Activated CD4-positive, alpha-beta memory T cell treated with anti-CD3 and anti-CD28 coated beads, Interleukin-2, amount 10 ng/mL, durations not matched to agents 7 days and 5 days (primary cell): ENCODE measurements at places on chromosomes 6 and 20. TPM values are rescaled to one million over a fixed set of nuclear protein-coding genes. Genes with fewer than 3 reads are reported as not detected.

The FAM83D gene
- 19.9 TPM for total RNA-seq

The NNAT gene
- not detected for total RNA-seq

The ACSS1 gene
- 38.3 TPM for total RNA-seq

The NCOA3 gene
- total RNA-seq, result 83.1 TPM

The PDYN gene
- not detected for total RNA-seq

The PREP gene
- 43.7 TPM for total RNA-seq

The SUPT3H gene
- 9.7 TPM for total RNA-seq

The FAM209B gene
- 0.91 TPM for total RNA-seq

The HCRTR2 gene
- total RNA-seq, result not detected

The NEURL2 gene
- 1.6 TPM for total RNA-seq

The TRIM40 gene
- total RNA-seq, result not detected

The SEC23B gene
- total RNA-seq, result 101 TPM

The SPTLC3 gene
- total RNA-seq, result not detected

The CLPSL1 gene
- not detected for total RNA-seq

The PPDPF gene
- total RNA-seq, result 228 TPM

The CDH26 gene
- 0.86 TPM for total RNA-seq

The SOX4 gene
- 0.20 TPM for total RNA-seq

The NKX2-4 gene
- not detected for total RNA-seq

The GSTA2 gene
- total RNA-seq, result not detected

The MOXD1 gene
- total RNA-seq, result not detected

The GPR6 gene
- total RNA-seq, result not detected

The GPR63 gene
- 3.7 TPM for total RNA-seq

The ID4 gene
- total RNA-seq, result not detected

The PTGIS gene
- total RNA-seq, result 2.8 TPM

The PAK5 gene
- total RNA-seq, result not detected

The GPX5 gene
- total RNA-seq, result not detected

The SALL4 gene
- not detected for total RNA-seq

The MYLK4 gene
- total RNA-seq, result 0.28 TPM

The TFAP2A gene
- total RNA-seq, result 0.20 TPM

The TRIM15 gene
- not detected for total RNA-seq

The DLK2 gene
- total RNA-seq, result 0.18 TPM

The C2 gene
- 0.45 TPM for total RNA-seq

The LY6G6D gene
- not detected for total RNA-seq

The CRISP3 gene
- not detected for total RNA-seq

The EYA2 gene
- 0.15 TPM for total RNA-seq

The HLA-DQA1 gene
- total RNA-seq, result 35.4 TPM

The ZNF318 gene
- 16.2 TPM for total RNA-seq

The DSP gene
- total RNA-seq, result 0.33 TPM

The VSTM2L gene
- not detected for total RNA-seq

The PGBD1 gene
- total RNA-seq, result 1.8 TPM

The COL11A2 gene
- total RNA-seq, result 0.53 TPM

The WFDC5 gene
- 0.63 TPM for total RNA-seq

The TLDC2 gene
- total RNA-seq, result not detected
